COR-L47 (cell line): ENCODE measurements at places on chromosomes 12 and 14.

- DNase-seq: no peak
Measured at GRCh38 chr12:43579206-43579605, 27.2 kb upstream of the ADAMTS20 start.

DNA sequence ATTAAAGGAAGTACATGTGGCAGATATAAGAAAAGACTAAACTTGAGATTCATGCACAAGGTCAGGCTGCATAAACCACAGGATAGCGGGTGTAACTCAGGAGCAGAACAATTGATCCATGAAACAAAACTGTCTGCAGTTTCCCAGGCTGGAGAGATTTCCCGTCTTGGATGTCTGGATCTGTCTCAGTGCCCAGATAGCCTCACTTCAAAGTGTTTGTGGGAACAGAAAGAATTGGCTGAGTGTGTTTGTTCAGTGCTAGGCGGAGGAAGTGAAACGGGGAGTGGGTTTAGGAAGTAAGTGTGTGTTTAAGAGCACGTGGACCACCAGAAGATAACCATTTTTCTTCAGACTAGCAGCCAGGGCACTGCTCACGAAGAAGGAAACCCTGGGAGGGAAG lies 1.4 kb upstream of the RNASE10 start:
- DNase-seq: no peak

DNA sequence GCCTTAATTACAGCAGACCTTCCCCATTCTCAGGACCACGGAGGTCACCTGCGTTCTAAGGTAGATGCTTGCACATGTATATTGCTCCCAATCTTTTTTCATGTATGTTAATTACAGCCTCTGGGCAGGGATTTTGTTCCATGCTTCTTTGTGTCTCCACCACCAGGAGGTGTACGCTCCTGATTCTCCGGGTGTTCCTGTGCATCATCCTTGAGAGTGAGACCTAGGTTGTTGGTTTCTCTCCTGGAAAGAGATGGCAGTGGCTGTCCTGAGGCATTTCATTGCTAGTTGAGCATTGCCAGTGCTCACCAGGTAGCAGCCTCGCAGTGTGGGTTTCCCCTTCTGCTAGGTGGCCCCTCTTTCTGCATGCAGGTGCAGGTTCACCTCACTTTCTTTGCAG lies 52.8 kb downstream of the KCNK13 start:
- no peak for DNase-seq

GRCh38 chr14:61470961-61471293 lies 149.5 kb downstream of the PRKCH start:
- no peak for DNase-seq

GRCh38 chr12:63869656-63870055 lies 25.2 kb downstream of the SRGAP1 start:
- DNase-seq: no peak
